ENCODE measurements at places on chromosomes 7 and 10.
A peak's percentile ranks its signal among the peaks of the same experiment; 100 is the strongest.

DNA sequence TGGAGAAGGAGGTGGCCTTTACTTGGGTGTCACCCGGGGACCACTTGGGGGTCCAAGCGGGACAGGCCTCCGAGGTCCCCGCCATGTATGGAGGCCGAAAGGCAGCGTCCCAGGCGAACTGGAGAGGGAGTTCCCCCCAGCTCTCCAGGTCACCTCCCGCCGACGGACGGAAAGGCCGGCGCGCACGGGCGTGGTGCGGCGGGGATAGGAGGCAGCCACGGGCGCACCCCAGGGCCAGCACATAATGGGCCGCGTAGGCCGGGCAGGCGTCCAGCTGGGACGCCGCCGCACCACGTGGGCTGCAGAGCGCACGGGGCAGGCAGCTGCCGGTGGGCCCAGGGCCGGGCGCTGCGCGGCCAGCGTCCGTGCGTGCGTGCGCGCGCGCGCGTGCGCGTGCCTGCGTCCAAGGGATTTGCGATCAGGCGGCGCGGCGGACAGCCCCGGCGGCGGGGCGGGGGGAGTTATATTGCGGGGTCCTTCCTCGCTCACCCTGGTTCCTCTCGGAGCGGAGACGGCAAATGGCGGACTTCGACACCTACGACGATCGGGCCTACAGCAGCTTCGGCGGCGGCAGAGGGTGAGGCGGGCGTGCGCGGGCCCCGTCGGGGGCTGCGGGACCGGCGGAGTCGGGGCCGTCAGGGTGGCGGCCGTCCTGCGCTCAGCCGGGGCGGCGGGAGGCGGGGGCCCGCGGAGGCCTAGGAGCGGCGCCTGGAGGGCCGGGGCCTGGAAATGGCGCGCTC lies at the start of gene EIF4H:
Gene EIF4H, plus strand, starts transcription at position 491 of the 740 bp plus-strand sequence. Its CDS starts 28 bp downstream, at position 519.
- peak; percentile 93 for DNase-seq

GRCh38 chr7:95675632-95676031 lies 79.3 kb upstream of the PDK4 start:
- DNase-seq = no peak

GRCh38 chr10:61810263-61810662 lies 91.2 kb upstream of the ARID5B start:
- DNase-seq = no peak

GRCh38 chr10:97570789-97571471 lies 1.6 kb upstream of the ANKRD2 start:
- no peak for DNase-seq

- DNase-seq = peak; percentile 46
Observed at GRCh38 chr10:100520811-100521210, 1.1 kb upstream of the SEC31B start.

DNA sequence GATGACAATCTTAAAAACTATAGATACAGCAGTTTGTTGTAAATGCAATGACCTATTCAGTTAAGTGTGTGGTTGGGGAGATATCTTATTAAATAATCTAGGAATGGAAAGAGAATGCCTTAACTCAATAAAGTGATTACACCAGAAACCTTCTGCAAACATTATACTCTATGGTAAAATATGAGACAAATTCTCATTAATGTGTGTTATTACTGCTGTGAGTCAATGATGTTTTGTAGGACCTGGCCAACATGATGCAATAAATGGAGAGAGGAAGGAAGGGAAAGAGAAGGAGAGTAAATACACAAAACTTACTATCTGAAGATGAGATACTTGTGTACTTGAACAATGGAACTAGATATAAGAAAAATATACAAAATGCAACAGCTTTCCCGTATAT lies 25.1 kb downstream of the MKX start:
- no peak for DNase-seq

DNA sequence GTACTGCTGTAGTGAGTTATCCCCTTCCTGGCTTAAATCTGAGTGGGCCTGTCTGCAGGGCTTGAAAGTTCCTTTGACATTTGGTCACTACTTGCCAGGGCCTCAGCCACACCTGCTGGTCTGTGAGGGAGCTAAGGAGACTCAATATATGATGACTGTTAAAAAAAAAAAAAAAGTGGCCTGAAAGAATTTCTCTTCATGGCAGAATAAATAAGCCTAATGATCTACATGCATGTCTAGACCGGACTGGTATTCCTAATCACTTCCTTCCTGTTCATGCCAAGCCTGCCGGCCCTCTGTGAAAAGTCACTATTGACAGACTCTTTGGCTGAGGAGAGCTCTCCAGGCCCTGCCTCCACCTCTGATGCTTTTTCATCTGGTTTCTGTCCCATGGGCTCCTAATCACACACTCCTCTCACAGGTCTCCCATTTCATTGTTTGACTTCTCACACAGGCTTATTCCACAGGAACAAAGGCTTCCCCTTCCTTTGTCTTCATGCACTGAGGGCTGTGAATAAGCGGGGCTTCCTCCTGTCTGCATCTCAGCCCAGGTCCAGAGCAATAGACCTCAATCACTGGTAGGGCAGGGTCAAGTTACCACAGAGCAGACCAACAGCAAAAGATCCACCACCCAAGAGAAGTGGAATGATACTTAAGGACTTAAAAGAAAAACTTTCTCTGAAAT lies 99.1 kb upstream of the SEC61G start:
- no peak for DNase-seq

GRCh38 chr10:60099998-60100747 lies 193.8 kb upstream of the CCDC6 start:
- peak; percentile 64 for DNase-seq

DNA sequence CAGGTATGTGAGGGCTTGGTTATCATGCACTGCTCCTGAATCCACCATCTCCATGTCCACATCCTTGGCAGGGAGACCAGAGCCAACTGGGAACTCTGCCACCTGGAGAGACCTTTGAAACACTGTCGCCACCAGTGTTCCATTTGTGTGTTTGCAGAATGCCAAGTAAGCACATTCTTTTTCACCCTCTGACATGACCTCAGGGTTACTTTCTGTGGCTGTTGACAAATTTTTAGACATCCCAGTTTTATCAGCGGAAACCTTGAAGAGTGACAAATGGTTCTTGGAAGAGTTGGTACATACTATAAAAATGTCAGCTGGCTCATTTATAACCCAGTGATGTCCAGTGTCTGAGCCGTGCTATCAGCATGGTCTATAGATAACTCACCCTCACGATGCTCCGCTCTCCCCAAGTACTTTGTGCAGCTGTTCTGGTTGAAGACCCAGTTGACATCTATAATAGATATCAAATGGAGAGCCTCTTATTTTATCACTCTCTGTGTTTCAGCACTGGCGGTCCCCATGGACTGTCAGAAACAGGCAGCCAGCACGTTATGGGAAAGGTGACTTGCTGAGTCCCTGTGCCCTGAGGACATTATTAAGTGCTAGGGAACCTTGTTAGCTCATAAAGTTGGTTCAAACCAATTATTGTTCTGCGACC lies 563.1 kb upstream of the GALNT17 start:
- DNase-seq = no peak

GRCh38 chr10:111004016-111004415 lies 72.8 kb upstream of the ADRA2A start:
- no peak for DNase-seq

DNA sequence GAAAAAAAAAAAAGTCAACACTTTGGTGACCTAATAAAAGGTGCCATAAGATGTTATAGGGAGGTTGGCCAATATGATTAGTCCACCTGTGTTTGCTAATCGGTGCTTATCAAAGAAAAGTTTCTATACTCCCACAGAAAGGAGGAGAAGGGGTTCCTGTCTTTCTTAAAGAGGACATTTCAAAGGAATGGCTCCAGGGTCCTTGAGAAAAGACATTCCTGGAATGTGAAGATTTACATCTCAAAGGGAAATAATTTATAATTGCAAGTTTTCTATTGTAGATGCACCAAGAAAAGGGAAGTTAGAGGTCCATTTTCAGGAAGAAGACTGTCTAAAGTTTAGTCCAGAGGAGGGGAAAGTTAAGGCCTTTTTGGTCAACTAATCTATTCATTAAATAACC lies 715.3 kb downstream of the NXPH1 start:
- no peak for DNase-seq

DNA sequence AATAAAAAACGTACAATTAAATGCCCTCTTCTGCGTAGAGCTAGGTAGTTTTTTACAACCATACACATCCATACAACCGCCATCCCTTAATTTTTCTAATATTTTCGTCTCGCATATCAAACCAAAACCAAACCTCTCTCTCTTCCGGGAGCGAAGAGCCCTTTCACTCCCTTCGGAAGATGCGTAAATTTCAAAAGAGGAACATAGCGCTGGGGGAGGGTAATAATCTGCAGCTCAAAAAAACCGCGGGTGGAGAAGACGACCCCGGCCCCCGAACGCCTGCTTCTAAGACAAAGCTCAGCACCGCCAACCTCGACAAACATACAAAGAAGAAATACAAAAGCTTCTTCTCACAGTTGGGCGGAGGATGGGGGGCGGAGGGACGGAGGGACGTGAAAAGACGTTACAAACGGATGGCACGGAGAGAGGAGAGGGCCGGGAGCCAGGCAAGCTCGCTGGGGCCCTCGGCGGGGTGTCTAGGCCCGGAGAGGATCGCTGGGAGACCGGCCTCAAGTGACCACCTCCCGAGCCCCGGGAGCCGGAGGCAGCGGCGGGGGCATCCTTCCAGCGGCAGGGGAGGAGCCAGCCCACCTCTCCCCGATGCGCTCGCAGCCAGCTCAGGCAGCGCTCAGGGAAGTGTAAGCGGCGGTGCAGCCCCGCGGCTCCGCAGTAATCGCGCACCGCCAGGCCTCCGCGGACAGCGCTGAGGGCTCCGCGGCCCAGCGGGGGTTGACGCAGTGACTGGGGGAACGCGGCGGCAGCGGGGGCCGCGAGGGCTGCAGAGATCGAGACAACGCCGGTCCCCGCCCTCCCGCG lies 851 bp downstream of the MKRN1 start:
- DNase-seq = peak; percentile 27

DNA sequence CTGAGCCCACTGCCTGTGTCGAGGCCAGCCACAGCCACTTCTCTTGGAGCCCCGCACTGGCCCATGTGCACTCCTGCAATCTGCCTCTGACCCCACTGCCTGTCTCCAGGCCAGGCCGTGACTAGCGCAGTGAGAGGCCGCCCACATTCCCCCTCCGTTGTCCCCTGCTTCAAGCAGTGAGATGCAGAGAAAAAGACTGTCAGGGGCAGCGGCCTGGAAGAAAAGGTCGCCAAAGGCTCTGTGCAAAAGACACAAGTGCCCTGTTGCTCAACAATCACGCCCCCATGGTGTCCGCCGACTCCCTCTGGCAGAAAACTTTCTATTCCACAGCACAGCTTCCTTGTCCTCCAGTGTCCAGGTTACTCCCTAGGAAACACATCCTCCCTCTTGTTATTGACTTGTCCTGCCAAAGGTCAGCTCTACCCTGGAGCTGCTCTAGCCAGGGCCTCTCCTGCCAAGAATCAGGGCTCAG lies 9.9 kb downstream of the FAM131B start:
- DNase-seq = no peak

GRCh38 chr7:41708581-41709358 lies 5.9 kb upstream of the INHBA start:
- DNase-seq = peak; percentile 30

DNA sequence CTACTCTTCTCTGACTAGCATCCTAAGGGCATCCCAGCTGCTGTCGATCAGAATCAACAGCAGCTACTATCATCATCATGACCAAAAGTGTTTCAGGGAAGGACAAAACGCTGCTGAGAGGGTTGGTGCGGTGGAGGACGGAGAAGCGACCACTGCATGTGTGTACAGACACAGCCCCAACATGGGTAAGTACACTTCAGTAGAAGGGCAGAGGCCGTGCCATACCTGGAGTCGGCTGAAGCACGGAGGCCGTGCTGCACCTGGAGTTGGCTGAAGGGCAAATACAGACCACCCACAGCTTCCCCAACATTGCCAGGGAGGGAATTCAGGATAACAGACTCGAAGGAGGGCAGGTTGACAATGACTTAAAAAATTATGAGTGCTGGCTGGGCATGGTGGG lies 67.8 kb upstream of the CYTH3 start:
- DNase-seq = no peak

GRCh38 chr10:4450981-4451908 lies 374.8 kb upstream of the AKR1E2 start:
- peak; percentile 72 for DNase-seq

GRCh38 chr10:97689559-97690020 lies 2.5 kb upstream of the AVPI1 start:
- peak; percentile 96 for DNase-seq

GRCh38 chr7:15128716-15129115 lies 226.2 kb upstream of the DGKB start:
- DNase-seq = no peak

- DNase-seq = no peak
Observed at GRCh38 chr7:76056241-76056640, 8.3 kb downstream of the MDH2 start.

- DNase-seq = peak; percentile 54
Observed at GRCh38 chr7:48154792-48155413, 16.4 kb upstream of the ABCA13 start.

DNA sequence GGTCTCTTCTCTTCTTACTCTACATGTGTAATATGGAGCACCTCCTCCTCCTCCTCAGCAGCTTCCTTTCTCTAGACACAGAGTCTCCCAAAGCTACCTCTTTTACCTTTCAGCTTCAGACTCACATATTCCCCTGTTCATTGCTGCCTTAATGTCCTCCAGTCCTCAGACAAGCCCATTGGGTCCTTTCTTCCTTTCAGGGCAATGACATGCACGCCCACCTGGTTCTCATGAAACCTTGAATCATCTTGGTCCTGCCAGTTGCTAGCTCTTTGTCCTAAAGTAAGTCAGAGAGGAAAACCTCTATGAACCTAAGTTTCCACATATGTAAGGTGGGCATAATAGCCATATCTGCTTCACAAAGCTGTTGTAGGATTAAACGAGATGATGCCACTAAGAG lies 227.0 kb downstream of the RPS24 start:
- no peak for DNase-seq

GRCh38 chr7:50153995-50154394 lies 60.9 kb upstream of the ZPBP start:
- no peak for DNase-seq

DNA sequence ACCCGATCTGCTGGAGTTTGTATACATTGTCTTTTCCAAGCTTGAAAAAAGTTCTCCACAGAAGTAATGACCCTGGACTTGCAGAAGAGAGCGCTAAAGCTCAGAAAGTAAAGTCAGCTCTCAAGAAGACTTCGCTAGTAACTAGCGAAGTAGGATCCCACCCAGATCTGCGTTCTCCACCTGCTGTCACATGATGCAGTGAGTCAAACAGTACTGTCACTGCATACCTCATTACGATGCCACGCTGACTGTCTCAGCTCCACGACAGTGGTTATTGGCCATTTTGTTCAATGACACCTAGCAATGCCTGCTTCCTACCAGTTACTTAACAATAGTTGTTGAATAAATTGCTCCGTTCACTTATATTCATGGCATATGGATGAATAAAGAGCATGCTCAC lies 29.7 kb upstream of the SEC61G start:
- DNase-seq = peak; percentile 85

DNA sequence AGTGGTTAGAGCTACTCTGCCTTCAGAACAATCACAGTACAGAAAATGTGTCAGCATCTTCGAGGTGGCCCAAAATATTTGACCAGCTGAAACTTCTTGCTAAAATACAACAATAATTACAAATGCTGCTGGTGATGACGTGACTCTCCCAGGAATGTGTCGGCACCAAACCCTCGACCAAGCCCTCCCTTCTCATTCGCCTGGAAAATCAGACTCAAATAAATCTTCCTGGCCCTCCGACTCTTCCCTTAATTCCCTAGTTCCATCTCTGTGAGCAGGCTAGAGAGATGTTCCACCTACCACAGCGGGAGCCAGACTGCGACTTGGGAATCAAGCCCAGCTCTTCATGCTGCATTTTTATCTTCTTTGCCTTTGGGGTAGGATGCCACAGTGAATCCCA lies 4.1 kb downstream of the PRSS2 start:
- peak; percentile 38 for DNase-seq

- no peak for DNase-seq
Observed at GRCh38 chr10:32314588-32314987, 32.4 kb downstream of the EPC1 start.

Measured in fibroblast of skin of back (primary cell).